ENCODE measurements at places on chromosomes 11 and 22. TPM values are rescaled to one million over a fixed set of nuclear protein-coding genes. Genes with fewer than 3 reads are reported as not detected.

The CHRNA10 gene
- total RNA-seq: 0.88 TPM

The VPS37C gene
- 20.3 TPM for total RNA-seq

The MMP1 gene
- total RNA-seq: not detected

The OR10D3 gene
- not detected for total RNA-seq

The TBX10 gene
- total RNA-seq: not detected

The SLC16A8 gene
- total RNA-seq: not detected

The GSTP1 gene
- total RNA-seq: 1,029 TPM

The TLCD5 gene
- 2.9 TPM for total RNA-seq

The CRYBB2 gene
- total RNA-seq: not detected

The SYCE3 gene
- not detected for total RNA-seq

The GAL gene
- total RNA-seq: 5.7 TPM

- DNase-seq: no peak
Measured at GRCh38 chr11:8566613-8567210, 27.3 kb downstream of the STK33 start.

DNA sequence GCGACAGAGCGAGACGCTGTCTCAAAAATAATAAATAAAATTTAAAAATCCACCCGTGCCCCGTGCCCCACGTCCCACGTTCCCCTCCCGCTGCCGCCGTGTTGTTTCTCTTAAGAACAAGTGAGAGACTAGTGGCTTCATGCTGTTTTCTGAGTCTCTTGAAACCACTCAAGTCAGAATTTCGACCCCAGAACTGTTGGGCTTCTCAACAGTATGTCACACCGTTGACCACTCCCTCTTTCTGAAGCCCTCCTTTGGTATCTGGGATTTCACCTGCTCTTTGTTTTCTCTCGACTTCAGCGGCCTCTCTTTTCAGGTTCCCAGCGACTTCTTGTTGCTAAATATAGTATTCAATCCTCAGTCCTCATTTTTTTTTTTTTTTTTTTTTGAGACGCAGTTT lies 974 bp downstream of the PPIL2 start:
- no peak for DNase-seq

DNA sequence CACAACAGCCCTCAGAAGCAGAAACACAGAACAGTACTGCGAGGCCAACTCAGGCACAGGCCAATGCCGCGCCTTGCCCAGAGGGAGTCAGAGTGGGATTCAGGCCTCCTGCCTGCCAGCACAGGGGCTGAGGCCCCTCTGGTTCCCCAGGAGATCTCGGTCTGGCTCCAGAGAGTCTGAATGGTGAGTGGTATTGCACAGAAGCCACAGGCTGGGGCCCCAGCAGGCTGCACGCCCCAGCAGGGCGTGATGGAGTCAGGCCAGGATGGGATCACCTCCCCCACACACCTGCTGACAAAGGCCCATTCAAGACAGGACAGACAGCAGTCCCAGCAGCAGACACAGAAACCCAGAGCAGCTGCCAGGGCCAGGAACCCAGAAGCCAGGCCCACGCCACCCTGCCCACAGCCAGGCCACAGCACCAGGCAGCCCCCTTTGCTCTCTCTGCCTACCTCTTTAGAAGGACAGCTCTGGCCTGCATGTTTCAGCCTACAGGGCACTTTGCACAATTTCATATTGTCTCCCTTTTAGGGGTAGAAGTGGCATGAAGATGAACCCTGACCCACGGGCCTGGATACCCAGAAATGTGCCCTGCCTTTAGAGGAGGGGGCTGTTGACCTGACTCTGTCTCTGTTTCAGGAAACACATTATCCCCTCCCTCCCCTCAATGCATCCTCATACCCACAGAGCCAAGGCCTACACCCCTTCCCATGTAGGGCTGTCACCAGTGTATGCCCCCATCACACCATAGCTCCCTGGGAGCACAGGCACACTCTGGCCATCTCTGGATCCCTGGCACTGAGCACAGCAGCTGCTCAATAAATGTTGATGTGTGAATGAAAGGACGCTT lies 6.1 kb downstream of the FXYD6 start:
- DNase-seq: no peak

DNA sequence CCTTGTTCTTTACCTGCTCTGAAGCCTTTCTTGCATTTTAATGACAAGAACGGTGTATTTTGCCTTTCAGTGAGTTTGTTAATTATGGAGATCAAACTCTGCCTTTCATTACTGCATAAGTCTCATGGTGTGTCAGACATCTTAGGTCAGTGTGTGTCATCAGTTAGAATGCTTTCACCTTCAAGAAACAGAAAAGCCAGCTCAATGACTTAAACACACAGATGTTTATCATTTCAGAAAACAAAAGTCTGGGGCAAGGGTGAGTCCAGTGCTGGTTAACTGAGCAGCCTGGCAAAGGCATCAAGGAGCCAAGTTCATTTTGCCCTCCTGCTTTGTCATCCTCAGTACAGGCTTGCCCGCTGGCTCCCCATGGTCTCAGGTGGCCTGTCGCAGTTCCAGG lies 54.5 kb downstream of the PACS1 start:
- DNase-seq: no peak

GRCh38 chr11:79113054-79113690 lies 327.7 kb downstream of the TENM4 start:
- DNase-seq: no peak

DNA sequence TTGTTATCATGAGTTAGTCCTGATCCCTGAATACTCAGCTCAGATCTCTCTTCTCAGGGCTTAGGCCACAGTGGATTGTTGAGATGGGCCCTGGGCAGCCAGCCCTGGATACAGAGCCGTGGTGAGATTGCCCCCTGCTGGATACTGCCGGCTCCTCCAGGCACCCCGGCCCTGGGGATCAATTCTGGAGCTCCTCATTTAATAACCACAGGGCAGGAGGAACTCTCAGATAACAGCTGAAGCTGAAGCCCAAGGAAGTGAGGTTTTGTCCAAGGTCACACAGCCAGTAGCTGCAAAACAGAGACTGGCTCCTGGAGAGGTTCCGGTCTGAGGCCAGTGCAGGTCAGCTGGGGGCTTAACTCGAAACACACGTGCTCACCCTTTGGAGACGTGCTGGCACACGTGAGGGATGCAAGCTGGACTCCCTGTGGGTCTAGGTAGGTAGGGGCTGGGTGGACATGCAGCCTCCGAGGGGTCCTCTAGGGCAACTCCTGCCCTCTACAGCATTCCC lies 16.0 kb downstream of the USH1C start:
- no peak for DNase-seq

DNA sequence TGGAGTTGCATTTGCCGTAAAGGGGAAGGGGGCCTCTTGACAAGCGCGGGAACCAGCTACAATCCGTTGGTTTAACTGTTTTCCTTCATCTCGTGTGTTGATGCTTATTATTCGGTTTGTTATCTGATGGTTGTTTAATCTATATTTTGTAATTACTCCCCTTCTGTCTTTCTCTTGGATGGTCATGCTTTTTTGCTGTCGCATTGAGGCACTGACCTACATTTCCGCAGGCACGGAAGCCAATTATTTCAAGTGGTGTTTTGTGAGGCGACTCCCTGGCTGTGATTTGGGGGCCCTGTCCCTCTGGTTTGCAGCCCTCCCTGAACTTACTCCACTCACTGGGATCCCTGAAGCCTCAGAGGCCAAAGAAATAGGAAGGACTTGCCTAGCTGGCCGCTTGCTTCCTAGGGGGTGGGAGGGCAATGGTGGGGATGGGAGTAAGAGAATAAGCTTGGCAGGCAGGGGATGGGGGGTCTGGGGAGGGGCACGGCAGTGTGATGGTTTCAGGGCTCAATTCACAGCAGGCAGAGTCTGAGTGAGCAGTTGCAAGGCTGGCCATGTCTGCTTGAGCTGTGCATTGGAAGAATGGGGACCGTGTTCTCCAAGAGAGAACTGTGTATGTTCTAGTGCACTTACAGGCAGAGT lies 165.8 kb upstream of the B3GAT1 start:
- DNase-seq: peak; percentile 30

- DNase-seq: no peak
Measured at GRCh38 chr11:120532082-120532831, 20.7 kb downstream of the GRIK4 start.

DNA sequence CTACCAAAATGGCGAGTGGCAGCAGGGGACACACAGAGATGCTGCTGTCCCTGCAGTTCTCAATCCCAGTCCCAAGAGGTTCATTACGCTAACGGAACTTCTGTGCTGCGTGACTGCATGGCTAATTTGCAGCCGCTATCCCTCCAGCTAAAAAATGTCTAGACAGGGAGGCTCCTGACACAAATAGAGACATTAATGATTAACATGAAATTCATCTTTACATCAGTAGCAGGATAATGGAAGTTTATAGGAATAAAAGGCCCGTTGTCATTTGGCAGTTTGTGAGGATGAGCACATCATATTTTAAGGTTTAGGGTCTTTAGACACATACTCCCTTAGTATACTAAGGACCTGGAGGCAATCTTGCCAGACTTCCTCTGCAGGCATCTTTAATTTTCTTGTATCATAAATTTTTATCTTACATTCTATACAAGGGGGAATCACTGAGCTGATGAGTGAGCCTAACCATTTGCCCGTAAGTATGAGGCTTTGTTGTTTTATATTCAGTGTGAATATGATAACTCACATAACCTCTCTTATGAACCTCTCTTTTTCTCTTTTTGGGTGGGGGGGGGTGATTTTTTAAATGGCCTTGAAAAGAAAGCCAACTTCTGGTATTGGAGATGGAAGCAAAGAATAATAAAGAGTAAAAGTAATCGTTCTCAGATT lies 99.8 kb upstream of the OR9G4 start:
- DNase-seq: no peak

- no peak for DNase-seq
Measured at GRCh38 chr22:48167238-48167637, 1404.8 kb downstream of the TBC1D22A start.

GRCh38 chr22:44805711-44806110 lies 53.3 kb downstream of the ARHGAP8 start:
- DNase-seq: no peak

GRCh38 chr11:66969584-66970225 lies 5.4 kb upstream of the C11orf86 start:
- no peak for DNase-seq

DNA sequence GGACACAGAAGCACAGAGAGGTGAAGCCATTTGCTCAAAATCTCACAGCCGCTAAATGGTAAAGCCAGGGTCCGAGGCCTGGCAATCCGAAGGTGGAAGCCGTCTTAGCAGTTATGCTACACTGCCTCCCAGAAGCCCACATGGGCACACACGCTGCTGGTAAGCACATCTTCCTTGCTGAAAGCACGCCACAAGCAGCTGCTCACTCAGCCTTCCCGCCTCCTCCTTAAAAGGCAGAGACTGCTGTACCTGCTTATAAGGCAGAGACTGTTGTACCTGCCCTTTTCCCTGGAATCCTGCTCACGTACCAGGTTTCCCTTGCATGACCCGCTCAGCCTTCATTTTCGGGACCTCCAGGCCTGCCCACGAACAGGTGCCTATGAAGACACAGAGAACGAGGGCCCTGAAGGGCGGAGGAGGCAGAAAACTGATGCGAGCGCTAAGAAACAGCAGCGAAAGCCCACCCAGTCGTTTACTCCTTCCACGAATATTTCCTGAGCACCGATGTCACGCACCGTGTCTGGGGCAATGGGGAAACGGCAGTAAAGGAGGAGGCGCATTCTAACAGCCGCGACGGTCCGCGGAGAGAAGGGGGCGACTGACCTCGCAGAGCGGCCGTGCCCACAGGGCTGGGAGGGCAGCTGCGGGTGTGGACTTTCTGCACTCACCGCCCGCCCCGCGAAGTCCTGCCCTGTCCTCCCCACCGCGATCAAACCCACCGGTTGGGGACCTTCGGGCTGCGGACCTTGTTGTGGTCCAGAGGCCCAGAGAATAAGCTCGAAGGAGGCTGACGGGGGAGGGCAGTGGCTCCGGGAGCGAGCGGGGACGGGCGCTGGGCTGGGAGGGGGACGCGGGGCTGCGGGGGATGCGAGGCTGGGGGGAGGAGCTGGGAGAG lies 13.0 kb downstream of the SPATA19 start:
- no peak for DNase-seq

- peak; percentile 65 for DNase-seq
Measured at GRCh38 chr11:1486054-1486825, at the start of gene MOB2. MOB2 (minus strand) TSS chr11:1486779; CDS start chr11:1486556, 223 bp downstream.

DNA sequence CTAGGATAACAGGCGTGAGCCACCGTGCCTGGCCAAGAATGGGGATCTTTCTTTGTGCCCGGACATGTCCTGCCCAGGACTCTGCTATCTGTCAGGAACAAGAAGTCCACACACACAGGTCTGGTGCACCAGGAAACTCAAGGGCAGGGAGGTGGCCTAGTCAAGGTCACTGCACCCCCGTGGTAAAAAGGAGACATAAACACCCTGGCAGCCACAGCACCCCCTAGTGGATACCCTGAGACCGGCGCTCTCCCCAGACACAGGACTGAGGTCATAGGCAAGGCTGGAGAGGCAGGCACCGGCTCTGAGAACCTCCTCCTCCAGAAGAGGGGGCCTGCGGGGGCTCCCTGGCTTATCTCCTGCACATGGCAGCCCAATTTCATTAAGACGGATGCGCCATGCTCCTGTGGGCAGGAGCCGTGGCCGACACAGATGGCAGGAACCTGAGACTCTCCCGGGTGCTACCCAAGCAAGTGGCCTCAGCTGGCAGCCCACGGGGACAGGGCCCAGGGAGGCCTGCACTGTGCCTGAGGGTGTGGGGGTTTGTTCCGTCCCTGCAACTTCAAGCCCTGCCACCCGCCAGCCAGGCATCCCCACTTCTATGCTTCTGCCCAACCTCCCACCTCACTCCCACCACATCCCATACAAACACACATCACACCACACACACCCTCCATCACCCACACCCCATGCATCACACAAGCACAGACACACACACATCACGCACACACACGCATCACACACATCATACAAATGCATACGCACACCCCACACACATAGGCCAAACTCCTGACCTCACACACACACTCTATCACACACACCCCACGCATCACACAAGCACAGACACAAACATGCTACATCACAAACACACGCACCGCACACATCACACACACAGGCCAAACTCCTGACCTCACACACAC lies 19.6 kb downstream of the MACROD1 start:
- DNase-seq: no peak

DNA sequence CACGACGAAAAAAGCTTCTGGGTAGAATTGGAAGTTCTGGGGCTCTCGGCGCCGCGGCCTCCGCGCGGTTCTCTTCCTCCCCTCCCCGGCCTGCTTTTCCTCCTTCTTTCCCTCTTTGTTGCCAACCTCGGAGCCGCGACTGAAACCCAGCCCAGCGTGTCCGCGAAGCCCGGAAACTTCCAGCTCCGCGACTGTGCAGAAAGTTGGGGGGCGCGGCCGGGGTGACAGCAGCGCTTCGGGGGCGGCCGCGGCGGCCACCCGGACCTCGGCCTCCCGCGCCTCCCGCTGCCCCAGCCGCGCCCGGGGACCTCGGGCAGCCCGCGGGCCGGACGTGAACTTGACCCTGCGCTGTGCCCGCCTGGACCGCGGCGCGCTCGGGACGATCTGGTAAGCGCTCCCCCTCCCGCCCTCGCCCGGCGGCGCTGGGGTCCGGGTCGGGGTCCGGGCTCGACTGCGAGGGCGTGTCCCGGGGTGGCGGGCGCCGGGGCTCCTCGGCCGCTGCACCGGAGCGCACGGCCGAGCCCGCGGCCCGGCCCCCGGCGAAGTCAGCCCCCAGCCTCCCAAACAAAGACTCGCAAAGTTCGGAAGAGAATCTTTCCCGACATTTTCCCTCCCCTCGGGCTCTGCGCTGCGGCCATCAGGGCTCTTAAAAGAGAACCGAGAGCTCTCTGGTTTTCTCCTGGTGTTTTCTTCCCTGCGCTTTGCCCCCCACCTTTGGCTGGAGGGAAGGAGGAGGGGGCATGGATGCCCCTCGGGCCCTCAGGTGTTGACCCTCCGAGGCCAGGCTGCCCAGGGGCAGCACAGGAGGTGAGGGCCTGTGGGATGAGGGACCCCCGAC lies 67.9 kb upstream of the WNT7B start:
- no peak for DNase-seq
